NCI-H774 (cell line): ENCODE measurements at places on chromosomes 13 and 19.

DNA sequence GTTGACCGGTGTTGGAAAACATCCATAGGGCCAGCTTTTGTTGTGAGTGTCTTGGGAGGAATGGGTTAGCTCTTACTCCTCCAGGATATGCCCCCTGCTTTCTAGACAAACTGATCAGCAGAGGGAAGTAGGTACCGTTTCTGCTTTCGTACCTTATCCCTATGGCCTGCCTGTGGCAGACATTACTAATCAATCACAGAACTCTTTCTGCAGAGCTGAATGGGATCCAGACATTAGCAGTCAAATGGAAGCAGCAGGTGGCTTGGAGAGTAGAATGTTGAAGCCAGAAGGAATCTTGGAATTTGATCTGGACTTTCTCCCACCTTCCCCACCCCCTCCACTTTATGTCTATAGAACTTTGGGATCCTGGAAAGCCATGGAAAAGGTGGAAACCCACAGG lies 17.1 kb downstream of the NWD1 start:
- DNase-seq = peak; percentile 2

DNA sequence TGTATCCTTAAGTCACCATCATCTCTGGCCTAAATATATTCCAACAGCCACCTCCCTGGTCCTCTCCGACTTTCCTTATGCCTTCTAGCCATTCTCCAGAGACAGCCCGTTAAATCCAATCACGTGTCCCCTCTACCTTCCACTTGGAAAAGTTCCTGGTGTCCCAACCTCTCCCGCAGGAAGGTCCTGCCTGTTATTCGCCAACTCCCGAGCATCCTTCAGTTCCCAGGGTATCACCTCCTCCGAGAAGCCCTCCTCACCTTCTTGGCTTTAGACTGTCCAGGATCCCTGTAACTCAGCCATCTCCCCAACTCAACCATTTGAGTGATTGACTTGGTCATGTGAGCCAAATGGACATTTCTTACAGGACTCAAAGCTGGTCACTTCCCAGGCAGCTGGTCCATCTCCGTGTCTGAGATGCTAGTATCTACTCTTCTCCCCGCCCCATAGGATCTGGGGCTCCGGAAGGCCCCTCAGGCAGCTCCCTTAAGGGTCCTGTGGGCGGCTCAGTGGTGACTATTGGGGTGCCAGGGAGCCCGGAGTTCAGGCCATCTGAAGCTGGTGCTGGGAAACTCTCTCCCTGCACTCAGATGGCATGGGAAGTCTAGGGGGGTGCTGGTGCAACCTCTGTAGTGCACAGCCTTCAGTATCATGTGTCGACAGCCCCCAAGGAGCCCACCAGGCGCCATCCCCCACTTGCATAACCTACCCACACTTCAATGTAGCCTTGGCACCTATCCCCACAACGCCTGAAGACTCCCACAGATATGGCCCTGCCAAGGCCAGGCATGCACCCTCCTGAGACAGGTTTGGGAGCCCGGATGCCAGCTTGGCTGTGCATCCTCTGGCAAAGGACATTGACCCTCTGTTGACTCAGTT lies 27.9 kb upstream of the NANOS3 start:
- DNase-seq = no peak

DNA sequence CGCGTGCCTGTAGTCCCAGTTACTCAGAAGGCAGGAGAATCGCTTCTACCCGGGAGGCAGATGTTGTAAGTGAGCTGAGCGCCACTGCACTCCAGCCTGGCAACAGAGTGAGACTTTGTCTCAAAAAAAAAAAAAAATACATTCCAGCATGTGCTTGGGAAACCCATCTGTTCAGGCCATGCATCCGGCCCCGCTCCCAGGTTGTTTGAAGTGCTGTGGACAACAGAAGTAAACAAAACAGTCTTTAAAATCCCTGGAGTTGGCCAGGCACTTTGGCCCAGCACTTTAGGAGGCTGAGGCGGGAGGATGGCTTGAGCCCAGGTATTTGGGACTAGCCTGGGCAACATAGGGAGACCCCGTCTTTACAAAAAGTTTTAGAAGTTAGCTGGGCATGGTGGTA lies 3.2 kb upstream of the PTPRS start:
- no peak for DNase-seq

DNA sequence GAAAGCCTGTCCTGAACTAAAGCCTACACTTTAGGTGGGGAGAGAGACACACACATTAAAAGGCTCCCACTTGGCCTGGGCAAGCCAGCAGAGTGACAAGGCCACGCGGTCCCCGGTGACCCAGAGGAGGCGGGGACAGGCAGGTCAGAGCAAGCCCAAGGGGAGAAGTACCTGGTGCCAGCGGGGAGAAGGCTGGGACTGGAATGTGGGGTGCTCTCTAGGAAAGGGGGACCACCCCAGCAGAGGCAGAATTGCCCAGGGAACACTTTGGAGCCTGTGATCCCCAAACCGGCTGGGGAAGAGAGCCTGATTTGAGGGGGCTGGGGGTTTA lies 82.3 kb downstream of the RAB20 start:
- no peak for DNase-seq

- DNase-seq = peak; percentile 6
Observed at GRCh38 chr19:20247016-20247683, 80.1 kb downstream of the ZNF486 start.
